ENCODE measurements at places on chromosomes 2 and 18.

- DNase-seq = peak; percentile 81
Measured at GRCh38 chr2:22822835-22823234, 562.1 kb upstream of the KLHL29 start.

DNA sequence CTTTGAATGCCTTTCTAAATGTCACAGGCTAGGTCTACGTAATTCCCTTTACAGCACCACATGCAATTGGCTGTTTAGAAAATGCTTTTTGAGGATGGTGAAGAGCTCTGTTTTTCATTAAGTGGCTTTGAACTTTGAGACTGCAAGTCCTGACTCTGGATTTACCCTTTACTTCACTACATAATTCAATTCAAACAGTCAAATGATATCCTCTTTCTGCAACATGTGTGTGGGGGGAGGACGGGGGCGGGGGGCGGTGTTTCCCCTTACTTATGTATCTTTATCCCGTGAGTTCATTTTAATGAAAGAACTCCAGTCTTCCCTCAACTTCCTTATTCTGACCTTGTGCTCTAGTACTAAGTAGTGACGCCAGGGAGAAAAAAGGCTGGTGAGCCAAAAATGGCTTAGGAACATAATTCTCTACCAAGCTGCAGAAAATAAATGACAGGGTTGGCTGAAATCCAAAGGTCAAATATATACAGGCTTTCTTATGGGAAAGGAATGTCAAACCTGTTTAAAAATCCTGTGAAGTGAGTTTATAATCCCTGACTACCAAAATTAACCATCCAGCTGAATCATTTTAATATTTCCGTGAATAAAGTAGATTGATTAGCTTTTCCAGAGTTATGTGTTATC lies 119.6 kb downstream of the SLC8A1 start:
- no peak for DNase-seq

DNA sequence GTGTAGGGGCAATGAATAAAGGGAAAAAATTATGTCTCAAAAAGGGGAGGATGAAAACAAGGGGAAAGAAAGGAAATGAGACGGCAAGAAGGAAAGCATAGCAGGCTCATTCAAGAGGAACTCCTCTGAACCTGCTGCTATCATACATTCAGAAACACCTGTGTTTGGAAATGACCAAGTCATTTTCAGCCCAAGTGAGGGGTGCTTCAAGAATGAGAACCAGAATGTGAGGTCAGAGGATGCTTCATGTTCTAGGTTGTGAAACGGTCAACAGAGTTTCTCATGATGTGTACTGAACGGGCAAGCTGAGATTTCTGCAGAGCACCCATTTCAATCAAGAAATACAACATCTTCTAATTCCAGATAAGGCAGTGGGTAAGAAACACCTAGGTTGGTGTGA lies 1367.2 kb upstream of the CELF4 start:
- no peak for DNase-seq

GRCh38 chr2:123073371-123073770 lies 951.7 kb upstream of the CNTNAP5 start:
- DNase-seq = no peak

GRCh38 chr2:17057109-17058017 lies 391.7 kb upstream of the CYRIA start:
- no peak for DNase-seq

DNA sequence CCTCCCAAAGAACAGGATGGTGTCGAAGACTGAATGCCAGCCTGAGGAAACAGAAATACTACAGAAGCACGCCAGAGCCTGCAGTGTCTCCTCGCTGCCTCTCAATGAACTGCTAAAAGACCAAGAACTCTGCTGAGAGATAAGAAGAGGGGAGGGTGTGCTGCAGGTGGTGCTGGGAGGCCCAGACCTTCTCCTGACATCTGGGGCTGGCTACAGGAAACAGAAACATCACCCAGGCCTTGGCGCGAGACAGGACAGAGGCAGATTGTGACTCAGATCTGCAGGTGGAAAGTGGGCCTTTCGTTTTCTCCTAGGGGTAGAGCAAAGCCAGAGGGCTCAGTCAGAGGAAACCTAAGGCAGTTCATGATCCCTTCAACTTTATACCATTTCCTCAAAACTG lies 250.3 kb upstream of the TCF4 start:
- no peak for DNase-seq

- no peak for DNase-seq
Measured at GRCh38 chr2:64795024-64795592, 141.4 kb upstream of the SERTAD2 start.

GRCh38 chr2:105598829-105599698 lies 145.6 kb upstream of the NCK2 start:
- peak; percentile 78 for DNase-seq

- no peak for DNase-seq
Measured at GRCh38 chr2:35495182-35495581, 860.4 kb upstream of the CRIM1 start.

All from NCI-H2171 treated with DMSO at 0.1 percent for 48 hours (cell line).